ENCODE measurements at places on chromosomes 5 and 9.

DNA sequence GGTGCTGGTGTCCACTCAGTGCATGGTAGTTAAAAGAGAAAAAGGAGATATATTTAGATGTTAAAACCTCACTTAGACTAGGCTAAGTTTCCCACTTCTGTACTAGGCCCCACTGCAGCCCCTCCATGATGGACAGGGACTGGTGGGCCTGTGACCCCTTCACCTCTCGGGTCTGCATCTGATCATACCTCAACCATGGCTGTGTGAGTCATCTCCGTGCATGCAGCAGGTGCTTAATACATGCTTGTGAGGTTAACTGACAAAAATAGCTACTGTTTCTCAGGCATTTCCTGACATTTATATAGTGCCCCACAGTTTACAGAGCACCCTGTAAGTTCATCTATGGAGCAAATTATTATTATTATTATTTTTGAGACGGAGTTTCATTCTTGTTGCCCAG is 8.4 kb upstream of the URM1 start:
- no peak for DNase-seq

DNA sequence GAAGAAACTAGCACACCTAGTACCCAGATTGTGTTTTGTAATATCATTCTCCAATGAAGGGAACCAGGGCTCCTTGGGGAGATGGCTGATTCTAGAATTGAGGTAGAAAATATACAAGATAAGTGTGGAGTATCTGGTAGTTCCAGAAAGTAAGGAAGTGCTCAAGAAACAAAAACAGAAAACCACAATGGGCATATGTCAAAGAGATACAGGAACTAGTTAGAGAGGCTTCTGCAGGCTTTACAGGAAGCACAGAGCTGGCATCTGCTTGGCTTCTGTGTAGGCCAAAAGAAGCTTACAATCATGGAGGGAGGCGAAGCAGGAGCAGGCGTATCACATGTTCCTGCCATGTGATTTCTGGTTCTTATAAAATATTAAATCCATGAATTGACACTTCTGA is 105.7 kb upstream of the TMEM161B start:
- no peak for DNase-seq

DNA sequence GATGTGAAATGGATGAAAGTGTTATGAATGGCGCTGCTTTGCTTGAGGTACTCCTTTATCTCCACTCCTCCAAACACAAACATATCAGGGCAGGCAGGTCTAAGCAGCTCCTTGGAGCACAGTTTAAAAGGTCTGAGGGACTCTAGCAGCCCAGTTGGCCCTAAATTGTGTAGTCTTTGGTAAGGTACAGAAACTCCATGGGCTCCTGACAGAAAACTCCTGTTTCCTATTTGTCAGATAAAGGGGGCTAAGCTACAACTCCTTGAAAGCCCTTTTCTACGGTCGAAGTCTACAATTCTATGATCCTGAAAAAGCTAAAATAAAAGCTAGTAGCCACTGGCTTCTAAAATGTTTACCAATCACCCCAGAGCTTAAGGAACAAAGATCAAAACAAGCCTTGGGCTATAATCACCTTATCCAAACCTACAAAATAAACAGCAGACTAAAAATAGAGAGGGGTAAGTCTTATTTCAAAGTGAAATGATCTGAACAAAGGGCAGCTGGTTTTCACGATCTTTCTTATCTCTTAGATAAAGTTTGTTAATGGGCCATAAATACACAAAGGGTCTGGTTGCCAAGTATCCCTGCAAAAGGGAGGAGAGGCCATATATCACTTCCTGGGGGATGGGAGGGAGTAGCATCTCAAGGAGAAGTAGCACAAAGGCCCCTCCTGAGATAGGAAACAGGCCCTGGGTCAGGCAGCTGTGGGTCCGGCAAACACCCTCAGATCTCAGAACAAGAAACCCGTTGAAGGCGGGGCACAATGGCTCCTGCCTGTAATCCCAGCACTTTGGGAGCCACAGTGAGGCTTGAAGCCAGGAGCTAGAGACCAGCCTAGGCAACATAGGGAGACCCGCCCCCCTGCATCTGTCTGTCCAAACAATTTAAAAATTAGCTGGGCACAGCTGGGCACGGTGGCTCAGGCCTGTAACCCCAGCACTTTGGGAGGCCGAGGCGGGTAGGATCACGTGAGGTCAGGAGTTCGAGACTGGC is 28.3 kb upstream of the DENND4C start:
- no peak for DNase-seq

- DNase-seq, result no peak
Observed at GRCh38 chr5:123868881-123869280, 356.9 kb downstream of the CSNK1G3 start.

GRCh38 chr5:30604648-30605262 is 588.7 kb upstream of the CDH6 start:
- DNase-seq, result no peak

DNA sequence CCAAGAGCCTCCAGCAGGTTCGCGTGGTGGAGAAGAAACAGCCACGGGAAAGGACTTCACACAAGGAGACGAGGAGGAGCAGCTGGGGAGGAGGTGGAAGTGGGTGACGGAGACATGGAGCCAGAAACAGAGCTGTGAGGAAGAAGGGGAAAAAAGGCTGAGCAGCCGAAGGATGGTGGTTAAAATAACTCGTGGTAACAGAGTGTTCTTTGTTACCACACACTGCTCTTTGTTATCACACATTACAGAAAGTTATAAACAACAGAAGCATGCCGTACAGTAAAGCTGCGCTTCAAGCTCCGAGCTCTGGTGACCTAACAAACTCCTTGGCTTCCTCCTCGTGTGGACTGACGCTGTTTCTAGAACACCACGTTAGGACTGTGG is 215.4 kb downstream of the GLIS3 start:
- DNase-seq, result no peak

DNA sequence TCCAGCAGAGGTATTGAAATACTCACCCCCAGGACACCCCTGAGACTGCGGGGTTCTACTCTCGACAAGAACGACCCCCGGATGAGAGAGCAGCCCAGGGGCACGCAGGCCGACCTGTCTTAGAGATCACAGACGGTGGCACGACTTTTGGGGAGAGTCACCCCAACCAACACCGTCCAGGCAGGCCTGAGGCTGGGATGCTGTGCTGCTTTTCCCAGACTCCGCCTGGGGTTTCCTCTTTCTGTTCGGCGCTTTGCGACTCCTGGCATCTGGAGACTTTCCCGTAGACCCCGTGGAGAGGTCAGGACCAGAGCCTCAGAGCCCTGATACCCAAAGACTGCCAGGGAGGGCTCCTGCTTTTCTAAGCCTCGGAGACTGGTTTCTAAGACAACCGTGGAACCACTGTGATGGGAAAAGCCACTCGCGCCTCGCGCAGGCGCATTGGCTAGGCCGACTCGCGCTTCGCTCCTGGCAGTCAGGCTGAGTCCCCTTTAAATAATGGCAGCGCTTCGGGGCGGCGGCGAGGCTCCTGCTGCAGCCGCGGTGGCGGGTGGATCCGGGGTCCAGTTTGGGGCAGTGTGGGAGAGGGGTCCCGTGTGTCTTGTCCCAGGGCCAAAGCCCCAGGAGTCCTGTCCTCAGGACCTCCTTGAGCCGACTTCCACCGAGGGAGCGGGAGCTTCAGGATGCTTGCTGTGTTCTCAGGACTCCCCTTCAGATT is 484.0 kb downstream of the SPATA31A7 start:
- no peak for DNase-seq
